ENCODE measurements at places on chromosomes 16 and 17.

- no peak for DNase-seq
Observed at GRCh38 chr17:71168053-71168741, 952.6 kb upstream of the SOX9 start.

- no peak for DNase-seq
Observed at GRCh38 chr17:32863559-32863958, 13.4 kb downstream of the MYO1D start.

DNA sequence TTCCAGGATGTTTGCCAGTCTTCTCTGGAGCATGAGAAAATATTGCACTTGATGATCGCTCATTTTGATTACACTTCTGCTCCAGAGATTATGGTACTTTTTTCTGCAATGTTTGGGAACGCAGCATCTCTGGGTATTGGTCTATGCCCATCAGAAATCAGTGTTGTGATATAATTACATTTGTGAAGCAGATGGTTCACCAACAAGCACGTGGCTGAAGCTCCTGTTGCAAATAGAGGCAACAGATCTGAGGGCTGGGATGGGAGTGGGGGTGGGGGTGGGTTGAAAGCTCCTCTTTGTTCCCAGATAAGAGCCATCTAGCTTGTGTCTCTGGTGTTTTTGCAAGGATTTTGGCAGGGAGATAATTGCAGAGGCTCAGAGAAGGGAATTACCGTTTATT, 252.3 kb downstream of the SHISA9 start:
- DNase-seq: no peak

DNA sequence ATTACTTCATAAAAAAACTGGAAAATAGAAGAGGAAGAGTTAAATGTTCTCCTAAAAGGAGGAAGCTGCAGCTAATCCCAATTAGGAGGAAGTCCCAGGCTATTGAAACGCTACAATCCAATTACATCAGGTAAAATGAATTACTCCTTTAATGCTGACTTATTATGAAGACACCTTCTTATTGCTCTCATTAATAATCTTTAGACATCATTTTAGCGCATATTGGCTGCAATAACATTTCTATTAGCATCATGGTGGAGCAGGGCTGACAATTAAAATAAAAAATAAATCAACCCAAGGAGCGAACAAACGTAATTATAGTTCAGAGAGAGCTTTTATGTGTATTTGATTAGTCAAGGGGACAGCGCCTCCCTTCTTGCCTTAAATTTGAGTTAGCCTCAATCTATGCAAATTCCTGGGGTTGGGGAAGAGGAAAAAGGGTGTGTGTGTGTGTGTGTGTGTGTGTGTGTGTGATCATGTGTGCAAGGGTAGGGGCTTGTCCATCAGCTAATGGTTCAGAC, 109.0 kb upstream of the IRX6 start:
- no peak for DNase-seq
